ENCODE measurements at places on chromosomes 3 and 15. TPM values are rescaled to one million over a fixed set of nuclear protein-coding genes. Genes with fewer than 3 reads are reported as not detected.

DNA sequence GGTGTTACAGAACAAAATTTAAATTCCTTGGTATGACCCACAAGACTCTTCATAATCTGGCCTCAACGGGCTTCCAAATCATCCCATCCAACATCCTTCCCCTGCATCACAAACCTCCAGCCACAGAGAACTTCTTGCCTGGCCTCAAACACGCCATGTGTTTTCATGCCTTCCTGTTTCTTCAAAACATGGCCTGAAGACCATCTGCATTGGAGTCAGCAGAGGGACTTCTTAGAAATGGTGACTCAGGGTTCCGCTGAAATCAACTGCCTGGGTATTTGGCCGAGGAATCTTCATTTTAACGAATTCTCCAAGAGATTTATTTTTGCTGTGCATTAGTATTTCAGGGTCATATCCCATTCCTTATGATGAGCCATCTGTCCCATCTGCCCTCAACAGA, 138.1 kb upstream of the RAP2B start:
- no peak for DNase-seq

Gene GOLGA8T
- polyA plus RNA-seq, result 0.32 TPM

GRCh38 chr3:127062926-127063325, 80.0 kb downstream of the PLXNA1 start:
- DNase-seq, result peak; percentile 39

- peak; percentile 30 for DNase-seq
Measured at GRCh38 chr3:120284747-120285507, at the start of gene GPR156. Gene GPR156 (minus strand): TSS chr3:120285222. CDS start chr3:120244098, 41,124 bp downstream.

DNA sequence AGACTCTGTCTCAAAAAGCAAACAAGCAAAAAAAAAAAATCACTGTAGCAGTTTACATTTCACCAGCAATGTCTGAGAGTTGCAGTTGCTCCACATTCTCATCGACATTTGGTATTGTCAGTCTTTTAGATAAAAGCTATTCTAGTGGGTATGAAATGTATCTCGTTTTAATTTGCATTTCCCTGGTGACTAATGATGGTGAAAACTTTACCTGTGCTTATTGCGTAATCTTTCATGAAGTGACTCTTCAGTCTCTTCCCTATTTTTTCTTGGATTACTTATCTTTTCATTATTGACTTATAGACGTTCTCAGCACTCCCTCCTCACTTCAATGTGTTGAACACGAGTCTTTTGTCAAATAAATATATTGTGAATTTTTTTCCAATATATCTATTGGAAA, 37.2 kb upstream of the CLSTN2 start:
- DNase-seq, result no peak

DNA sequence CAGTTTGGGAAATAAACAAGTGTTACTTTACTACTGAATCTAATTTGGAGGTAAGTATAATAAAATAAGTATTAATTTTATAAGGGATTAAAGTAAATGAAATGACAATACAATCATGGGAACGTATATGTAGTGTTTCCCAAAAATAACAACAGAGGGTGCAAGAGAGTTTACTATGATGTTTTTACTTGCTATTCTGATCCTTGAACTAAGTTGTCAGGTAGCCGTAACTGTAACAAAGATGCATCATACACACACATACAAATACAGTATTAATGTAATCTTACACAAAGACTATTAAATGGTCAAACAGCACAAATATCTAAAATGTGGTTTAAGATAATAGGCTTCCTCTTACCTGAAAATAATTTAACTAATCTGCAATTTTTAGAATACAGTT, 311.4 kb downstream of the TBC1D5 start:
- DNase-seq, result no peak

DNA sequence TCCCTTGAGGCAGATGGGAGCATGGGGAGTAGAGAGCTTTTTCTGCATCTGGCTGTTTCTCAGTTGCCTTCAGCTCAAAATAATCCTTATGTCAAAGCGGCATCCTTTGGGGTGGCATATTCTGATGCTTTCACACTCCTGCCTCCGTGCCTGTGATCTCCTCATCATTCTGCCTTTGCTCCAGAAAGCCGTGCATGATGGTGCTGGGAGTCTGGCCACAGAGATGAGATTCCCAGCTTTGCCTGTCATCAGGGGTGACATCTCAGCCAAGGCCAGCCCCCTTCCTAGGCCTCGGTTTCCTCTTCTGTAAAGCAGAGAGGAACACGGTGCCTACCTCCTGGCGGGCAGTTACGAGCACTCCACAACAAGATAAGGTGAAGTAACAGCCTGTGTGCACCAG, 96.3 kb upstream of the ALDH1A3 start:
- DNase-seq, result no peak

DNA sequence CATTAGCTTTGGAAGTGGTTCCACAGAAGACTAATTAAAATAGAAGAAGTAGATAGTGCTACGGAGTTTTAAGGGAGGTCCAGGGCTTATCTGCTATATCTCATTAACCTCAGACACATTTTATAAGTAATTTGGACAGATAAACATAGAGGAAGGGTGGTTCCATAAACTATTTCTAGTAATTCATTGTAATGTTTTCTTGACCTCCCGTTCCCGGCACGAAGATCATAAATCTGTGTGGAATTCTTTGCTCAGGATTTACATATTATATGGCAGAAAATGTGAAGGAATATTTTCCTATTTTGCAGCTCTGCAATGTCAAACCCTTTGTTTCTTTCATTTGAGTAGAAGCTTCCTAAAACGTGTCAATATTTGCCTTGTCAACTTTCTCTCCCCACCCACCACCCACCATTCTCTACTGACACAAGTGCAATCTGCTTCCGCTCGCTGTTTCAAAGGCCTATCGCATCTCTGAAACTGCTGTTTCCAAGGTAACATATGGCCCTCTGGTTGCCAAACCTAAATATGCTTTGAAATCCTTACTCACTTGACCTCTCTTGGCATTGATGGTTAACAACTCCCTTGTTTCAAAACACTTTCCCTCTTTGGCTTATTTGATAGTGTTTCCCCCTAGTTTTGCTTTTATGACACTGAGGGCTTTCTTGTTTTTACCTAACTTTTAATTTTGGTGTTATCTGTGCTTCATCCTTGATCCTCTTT, 21.4 kb upstream of the PLSCR5 start:
- DNase-seq, result no peak

Gene STRA6
- 0.25 TPM for polyA plus RNA-seq

Gene POU1F1
- not detected for polyA plus RNA-seq

DNA sequence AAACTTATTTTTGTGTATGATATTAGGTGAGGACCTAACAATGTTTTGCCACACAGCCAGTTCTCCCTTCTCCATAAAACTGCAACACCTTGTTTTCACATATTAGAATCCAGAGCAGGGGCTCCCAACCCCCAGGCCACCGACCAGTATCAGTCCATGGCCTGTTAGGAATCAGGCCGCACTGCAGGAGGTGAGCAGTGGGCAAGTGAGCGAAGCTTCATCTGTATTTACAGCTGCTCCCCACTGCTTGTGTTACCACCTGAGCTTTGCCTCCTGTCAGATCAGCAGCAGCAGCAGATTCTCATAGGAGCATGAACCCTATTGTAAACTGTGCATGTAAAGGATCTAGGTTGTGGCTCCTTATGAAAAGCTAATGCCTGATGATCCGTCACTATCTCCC, 185.9 kb upstream of the NSMCE3 start:
- no peak for DNase-seq

DNA sequence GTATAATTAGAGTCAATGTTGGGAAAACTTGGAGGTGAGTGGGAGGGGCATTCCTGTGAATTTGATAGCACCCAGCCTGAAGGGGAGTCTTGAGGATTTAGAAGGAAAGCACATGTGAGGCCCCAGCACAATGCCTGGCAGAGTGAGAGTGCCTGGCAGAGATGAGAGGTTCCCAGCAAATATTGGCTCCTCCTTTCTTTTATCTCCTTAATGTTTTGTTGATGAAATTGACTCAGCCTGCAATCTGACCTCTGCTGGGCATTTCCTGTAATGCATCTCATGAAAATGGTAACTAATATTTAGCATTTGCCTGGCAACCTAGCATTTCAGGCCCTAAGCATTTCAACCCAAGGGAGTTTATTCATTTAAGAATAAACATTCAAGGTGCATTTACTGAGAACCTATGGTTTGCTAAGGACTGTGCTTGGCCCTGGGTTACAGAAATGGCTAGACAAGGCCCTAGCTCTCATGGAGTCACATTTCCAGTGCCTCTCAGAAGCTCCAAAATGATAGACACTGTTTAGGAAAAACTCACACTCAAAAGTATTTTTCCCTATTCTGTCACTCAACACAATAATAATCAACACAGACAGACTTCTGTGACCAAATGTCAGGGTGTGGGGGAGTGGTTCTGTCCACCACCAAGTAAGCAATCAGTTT, 19.0 kb downstream of the PDHB start:
- DNase-seq, result peak; percentile 84

Gene NR1I2
- 0.07 TPM for polyA plus RNA-seq

Gene PRR20G
- not detected for polyA plus RNA-seq

DNA sequence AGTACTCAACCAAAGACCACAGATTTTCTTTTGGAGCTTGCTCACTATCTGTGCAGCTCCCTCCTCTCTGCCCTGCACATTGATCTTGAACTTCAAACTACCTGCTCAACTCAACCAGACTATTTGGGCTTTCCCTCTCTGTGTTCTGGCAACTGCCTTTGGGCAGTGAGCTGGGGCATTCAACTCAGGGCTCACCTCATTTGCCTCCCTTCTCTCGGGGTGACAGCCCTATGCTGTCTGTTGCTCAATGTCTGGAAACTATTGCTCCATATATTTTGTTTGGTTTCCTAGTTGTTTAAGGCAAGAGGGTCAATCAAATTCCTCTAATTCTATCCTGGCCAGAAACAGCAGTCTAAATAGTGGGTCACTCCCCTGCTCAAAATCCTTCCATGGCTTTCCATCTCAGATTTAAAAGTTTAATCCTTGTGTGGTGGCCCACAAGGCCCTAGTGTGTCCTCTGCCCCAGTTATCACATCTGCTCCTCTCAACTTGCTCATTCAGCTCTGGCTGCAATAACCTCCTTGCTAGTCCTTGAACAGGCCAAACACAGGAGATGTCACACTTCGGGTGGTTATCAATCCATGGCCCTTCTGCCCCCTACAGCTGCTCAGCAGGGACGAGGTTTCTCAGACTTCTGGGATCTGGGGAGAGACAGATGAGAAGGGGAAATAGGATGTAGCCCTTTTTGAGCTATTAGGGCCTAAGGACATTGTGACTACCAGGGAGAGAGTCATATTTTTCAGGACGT, 67.8 kb downstream of the SNRK start:
- no peak for DNase-seq

DNA sequence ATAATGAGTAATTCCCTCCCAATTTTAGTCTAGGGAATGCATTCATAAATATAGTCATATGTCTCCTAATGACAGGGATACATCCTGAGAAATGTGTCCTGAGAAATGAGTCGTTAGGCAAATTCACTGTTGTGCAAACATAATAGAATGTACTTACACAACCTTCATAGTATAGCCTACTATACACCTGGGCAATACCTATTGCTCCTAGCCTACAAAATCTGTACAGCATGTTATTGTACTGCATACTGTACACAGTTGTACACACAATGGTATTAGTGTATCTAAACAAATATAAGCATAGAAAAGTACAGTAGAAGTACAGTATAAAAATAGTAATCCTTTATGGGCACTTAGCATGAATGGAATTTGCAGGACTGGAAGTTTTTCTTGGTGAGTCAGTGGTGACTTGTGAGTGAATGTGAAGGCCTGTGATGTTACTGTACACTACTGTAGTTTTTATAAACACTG, 6.6 kb downstream of the DTWD1 start:
- DNase-seq, result no peak

Gene SQOR
- 16.0 TPM for polyA plus RNA-seq

- DNase-seq, result no peak
Measured at GRCh38 chr3:67587811-67588210, 66.6 kb downstream of the SUCLG2 start.

GRCh38 chr15:77846986-77847385, 214.3 kb upstream of the LINGO1 start:
- no peak for DNase-seq

GRCh38 chr3:116037954-116038911, 407.1 kb downstream of the LSAMP start:
- no peak for DNase-seq

GRCh38 chr15:63870487-63871209, 36.9 kb upstream of the HERC1 start:
- DNase-seq, result peak; percentile 66

DNA sequence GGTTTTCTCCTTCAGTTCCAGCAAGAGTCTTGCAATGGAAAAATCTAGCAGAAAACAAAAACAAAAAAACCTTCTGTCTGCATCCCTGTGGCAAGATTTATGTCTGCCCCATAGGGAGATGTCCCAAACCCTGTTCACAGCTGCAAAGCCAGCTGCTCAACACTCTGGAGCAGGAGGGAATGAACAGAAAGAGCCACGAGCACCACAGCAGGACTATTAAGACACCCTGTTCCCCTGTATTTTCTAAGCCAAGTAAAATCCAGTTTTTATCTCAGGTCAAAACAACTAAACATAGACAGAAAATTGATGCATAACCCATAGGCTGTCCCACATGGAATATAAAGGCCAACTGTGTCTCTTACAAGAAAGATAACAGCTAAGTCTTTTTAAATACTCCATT, 357.9 kb downstream of the LSAMP start:
- no peak for DNase-seq

Data from right cardiac atrium (tissue), 5 donors.